ENCODE measurements at places on chromosomes 12 and 14.

GRCh38 chr12:47753021-47754001 is 5.4 kb downstream of the RAPGEF3 start:
- DNase-seq, result peak; percentile 61

DNA sequence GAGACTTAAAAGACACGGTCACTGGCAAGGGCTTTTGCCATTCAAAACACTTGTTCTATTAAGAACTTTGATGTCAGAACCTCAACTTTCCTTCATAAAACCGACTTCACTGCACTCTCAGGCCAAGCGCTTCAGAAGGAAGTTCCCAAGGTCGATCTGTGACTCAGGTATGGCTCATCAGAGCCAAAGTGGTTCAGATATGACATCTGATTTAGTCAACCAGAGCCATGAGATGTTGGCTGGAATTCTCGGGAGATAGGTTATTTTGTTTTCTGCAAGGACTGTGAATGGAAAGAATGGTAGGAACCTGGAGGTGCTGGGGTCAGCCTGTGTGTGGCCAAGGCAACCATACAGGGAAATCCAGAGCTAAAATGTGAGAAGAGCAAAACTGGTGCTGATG is 445.6 kb downstream of the GLT1D1 start:
- no peak for DNase-seq

DNA sequence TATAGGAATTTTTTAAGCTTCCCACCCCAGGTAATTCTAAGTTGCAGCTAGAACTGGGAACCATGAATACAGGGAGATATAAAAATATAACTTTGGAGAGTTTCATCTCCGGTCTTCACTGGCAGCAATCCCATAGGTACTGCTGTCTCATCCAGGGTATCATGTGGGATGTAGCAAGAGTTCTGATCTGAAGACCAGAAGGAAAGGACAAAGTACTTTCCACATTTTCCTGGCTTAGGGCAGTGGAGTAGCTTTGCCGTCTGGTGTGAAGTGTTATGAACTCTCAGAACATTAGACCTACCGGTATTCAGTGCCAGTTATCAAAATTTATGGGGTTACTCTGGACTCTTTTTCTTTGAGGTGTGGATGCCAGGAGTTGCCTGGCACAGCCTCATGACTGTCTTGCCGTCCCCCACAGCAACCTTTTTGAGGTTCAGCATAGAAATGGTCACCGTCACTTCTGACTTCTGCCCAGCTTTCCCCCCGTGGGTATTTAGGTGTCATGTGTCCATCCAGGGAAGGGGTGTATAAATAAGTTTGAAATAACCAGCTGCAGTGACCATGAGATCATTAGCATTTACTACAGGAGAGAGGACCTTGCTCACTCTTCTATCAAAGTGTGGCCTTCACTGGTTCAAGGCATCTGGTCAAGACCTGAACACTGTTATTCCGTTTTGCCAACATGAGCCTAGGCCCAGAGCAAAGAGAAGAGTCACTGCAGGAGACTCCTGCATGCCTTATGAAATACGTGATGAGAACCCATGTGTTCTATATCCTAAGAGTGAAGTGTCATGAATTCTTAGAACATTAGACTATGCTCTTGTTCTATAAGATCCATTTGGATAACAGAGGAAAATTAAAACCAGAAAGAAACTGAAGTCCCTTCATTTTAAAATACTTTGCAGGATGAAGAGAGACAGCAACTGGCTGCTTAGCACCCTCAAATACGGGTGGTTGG is 22.2 kb downstream of the TMEM233 start:
- no peak for DNase-seq

- no peak for DNase-seq
Measured at GRCh38 chr12:6264402-6265037, 46.0 kb upstream of the PLEKHG6 start.

- no peak for DNase-seq
Measured at GRCh38 chr12:12357719-12358461, 1.0 kb downstream of the BORCS5 start.

DNA sequence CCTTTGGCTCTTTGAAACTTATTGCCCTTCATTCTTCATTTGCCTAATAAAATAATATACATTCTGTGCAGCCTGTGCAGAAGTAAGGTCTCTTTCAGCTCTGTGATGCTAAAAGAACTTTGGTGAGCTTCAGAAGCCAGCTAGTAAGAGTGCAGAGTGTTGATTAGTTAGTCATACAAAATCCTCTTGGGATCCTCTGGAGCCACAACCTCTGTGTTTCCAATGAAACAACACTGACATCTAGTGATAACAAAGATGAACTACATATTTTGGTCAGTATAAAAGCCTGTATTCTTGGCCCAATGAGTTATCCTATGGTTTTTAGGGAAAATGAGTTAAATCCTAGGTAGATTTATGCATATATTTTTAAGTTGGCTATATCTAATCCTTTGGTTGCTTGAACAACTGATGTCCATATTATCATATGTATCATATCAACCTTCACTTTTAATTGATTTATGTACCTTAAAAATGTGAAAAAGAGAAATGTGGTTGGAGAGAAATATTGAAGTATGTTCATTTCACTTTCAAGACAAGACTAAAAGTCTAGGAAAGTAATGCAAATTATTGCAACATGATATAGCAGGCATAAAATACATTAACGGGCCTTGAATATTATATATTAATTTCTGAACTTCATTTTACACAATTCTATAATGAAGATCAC is 158.4 kb downstream of the KLHL28 start:
- no peak for DNase-seq

DNA sequence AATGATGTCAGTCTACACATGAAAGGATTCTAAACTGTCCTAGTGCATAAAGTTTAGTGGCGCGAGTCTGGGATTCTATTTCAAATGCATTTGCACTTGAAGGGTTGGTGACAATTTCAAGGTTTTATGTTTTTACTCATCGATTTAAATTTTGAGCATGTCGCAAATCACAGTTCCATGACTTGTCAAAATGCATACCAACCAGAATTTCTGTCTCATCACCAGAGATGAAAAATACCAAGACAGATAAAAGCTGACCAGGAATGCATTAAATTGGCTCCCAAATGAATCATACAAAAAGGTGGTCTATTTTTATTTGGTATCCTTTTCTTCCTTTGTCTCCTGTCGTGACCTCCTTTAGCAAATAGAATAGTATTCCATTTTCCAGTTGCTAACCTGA is 25.2 kb downstream of the TMEM30B start:
- no peak for DNase-seq

- DNase-seq, result no peak
Measured at GRCh38 chr14:60087668-60088067, 4.1 kb upstream of the PCNX4 start.

DNA sequence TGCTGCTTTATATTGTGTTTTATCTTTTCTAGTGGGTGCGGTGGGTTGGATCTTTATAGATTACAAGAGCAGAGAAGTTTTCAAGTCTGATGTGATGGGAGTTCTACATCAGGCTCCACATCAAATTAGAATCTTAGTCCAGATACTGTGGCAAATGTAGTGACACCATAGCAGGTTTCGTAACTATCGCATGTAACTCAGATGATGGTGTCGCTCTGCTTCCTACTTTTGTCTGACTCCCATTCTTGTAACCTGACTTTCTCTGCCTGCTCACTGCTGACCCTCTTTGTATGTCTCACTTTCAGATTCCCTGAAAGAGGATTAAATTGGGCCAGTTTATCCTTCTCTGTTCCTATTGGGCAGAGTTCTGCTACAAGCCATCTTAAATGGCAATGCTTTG is 22.8 kb upstream of the FBXO34 start:
- no peak for DNase-seq

GRCh38 chr12:51865757-51866270 is 17.3 kb upstream of the FIGNL2 start:
- no peak for DNase-seq

GRCh38 chr12:13101821-13102375 is 1.6 kb downstream of the GSG1 start:
- DNase-seq, result no peak

- DNase-seq, result no peak
Measured at GRCh38 chr14:102007916-102008418, 43.6 kb downstream of the DYNC1H1 start.

DNA sequence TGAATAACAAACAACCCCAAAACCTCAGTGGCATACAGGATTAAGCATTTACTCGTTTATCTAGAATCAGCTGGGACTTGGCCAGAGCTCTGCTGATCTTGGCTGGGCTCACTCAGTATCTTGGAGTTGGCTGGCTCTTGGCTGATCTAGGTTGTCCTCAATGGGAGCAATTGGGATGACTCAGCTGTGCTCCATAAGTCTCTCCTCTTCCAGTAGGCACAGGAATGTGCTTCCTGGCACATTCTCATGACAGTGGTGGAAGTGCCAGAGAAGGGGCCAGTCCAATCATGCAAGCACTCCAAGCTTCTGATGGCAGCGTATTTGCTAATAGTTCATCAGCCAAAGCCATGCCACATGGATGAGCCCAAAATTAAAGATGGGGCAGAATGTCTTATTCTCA is 41.7 kb upstream of the ANO4 start:
- DNase-seq, result no peak

DNA sequence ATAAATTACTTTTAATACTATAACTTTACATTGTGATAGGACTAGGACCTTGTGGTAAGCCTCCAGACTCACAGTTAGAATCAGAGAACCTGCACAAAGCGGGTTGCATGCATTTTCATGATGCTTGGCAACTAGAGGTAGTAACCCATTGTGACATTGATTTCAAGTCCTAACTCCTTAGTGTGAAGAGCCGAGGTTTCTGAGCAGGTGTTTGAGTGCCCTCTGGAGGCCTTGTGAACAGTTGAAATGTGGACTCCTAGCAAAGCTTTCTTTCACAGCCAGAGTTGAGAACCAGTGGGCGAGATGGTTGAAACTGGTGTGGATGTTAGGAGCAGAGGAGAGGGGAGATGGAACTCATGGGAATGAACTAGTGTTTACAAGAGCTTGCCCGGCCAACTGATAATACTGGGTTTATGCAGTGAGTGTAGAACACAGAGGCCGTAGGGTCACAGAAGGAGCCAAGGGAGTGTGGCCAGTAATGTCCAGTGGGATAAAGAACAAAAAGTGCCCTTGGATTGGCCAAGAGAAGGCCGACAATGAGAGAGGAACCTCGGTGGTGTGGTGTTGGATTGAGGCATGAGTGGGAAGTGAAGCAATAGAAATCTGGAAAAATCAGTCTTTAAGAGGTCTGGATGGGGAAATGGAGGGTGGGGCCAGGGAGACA is 10.9 kb downstream of the ZNF664 start:
- DNase-seq, result no peak

DNA sequence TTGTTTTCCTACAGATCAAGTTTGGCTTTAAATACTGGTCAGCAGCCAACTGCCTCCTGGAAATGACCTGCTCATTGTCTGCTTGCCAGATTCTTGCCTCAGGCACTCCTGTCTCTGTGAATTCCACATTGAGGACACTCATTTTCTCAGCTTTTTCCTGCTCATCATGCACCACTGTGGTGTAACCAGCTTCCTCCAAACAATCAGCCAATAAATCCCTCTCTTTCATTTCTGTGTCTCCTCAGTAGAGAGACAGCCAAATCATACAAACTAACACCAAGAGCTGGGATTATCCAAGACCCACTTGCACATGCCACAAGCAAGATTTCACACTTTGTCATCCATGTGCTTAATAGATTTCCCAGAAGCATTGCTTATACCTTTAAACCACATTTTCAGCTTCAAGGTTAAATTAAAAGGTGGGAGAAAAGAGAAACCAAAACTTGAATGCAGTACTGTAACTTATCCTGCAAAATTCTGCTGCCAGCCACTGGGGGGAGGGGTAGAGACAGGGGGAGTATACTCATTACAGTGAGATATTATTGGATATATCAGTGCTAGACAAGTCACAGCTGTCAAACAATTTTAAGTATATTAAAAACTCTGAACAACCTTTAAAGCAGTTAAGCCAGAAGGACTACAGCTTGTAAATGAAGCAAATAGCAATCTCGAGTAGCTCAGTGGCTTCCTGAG is 105.0 kb downstream of the PPP2R5E start:
- DNase-seq, result no peak

DNA sequence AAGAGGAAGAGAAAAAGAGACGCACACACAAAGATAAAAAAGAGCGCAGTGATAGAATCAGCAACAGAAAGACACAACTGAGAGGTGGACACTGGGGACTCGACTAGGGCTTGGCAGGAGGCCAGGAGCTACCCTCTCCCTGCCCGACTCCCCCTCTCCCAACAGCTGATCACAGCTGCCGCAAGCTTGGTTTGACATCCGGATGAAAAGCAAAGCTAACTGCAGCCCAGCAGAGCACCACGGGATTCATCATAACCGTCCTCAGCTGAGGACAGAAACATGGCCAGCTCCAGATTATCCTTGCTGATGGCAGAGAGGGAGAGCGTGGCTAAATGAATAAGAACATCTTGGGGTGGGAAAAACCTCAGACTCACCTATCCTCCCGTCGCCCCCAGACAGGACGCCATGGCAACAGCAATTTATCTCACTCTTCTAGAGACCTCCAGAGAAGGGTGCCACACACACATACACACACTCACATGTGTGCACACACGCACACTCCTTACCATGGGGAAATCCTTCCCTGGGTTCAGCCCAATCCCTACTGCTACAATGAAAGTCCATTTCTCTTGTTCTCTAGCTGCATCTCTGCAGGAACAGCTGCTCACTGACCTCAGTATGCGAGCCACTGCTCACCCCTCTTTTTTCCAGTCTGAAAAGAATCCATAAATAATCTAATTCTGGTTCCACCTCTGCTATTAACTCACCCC is 135.3 kb downstream of the NTF3 start:
- no peak for DNase-seq

DNA sequence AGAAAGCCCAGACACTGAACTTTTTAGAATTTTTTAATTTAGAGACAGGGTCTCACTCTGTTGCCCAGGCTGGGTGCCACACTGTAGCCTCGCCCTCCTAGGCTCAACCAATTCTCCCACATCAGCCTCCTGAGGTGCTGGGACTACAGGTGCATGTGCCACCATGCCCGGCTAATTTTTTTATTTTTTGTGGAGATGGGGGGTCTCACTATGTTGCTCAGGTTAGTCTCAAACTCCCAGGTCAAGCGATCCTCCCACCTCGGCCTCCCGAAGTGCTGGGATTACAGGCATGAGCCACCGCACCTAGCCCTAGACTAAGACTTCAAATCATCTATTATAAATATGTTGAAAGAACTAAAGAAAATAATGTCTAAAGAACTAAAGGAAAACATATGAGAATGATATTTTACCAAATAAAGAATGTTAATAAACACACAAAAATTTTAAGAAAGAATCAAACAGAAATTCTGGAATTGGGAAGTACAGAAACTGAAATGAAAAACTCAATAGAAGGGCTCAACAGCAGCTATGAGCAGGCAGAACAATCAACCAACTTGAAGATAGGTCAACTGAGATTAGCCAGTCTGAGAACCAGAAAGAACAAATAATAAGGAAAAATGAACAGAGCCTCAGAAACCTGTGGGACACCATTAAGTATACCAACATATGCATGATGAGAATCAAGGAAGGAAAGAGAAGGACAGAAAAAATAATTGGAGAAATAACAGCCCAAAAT is 26.2 kb upstream of the AP4S1 start:
- no peak for DNase-seq

DNA sequence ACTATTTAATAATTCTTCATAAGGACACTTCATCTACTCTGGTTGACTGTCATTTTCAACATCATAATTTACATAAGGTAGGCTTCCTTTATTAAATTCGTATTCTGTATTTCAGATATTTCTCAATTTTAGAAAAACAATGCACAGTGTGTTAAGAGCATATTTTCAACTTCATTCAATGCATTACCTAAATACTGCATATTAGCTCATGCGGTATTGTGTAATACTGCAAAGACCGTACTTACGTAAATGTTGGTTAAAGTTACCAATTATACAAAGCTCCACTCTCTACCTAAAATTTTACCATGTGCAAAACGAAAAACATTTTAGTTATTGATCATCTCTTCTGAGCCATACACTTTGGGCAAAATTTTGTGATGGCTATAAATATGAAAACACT is 62.8 kb downstream of the EXOC5 start:
- no peak for DNase-seq
